ENCODE measurements at places on chromosomes 5 and 9. TPM values are rescaled to one million over a fixed set of nuclear protein-coding genes. Genes with fewer than 3 reads are reported as not detected.

GRCh38 chr5:154722936-154723335 lies 32.2 kb upstream of the LARP1 start:
- DNase-seq = no peak

FOXD4 gene
- 0.13 TPM for total RNA-seq

- DNase-seq = no peak
These were observed 10.6 kb upstream of the PARP8 start for GRCh38 chr5:50655810-50656205.

GRCh38 chr5:4802044-4802443 lies 338.1 kb upstream of the ADAMTS16 start:
- DNase-seq = peak; percentile 19

DNA sequence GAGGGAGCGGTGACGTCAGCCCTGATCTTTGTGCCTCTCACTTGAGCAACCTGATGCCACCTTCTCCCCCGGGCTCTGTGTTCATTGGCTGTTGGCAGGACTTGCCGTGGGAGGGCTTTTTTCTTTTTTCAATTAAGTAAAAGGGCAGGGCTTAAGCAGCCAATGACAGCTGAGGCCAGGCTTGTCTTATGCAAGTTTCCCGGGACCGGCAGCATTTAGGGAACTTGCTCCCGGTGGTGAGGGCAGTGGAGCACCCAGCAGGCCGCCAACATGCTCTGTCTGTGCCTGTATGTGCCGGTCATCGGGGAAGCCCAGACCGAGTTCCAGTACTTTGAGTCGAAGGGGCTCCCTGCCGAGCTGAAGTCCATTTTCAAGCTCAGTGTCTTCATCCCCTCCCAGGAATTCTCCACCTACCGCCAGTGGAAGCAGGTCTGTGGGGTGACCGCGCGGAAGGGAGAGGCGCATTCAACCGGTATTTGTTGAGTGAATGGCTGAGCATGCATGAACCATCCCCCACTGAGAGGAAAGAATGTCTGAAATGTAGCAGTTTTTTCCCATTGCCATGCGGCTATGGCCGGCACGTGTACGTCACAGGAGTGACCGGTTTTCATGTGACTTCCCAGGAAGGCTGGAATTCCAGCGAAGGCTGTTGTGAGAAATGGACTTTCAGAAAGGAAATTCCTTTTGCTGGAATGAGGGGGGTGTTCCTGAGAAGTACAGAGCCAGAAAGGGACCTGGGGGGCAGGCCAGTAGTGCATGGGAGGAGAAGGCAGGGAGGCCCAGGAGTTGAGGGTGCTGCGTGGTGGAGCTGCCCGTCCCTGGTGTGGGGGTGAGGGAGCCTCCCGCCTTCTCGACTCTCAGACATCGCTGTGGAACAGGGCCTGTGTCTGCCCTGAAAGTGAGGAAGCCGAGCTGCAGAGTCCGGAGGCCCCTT lies 29.0 kb downstream of the PTGES2 start:
- peak; percentile 97 for DNase-seq
